ENCODE measurements at places on chromosomes 1 and 21.

DNA sequence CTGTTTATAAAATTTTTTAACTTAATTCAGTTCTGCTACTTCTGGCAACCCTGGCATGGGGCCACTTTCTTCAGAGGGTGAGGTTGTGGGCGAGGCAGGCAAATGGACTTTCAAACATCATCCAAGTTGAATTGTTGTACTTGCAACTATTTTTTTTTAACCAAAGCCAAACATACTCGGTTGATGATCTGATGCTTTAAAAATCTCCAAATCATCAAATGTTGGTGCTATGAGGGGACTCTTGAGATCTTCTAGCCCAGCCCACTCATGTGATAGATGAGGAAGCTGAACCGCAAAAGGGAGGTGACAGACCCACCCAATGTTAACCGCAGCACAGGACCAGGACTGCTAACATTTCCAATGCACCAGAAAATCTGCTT, 6.7 kb downstream of the SLC1A7 start:
- DNase-seq, result no peak

GRCh38 chr1:161159087-161159912, at the start of gene USP21:
TSS of gene USP21 (plus strand) at chr1:161159500. CDS start at chr1:161160641, 1,141 bp downstream.
- peak; percentile 98 for DNase-seq

DNA sequence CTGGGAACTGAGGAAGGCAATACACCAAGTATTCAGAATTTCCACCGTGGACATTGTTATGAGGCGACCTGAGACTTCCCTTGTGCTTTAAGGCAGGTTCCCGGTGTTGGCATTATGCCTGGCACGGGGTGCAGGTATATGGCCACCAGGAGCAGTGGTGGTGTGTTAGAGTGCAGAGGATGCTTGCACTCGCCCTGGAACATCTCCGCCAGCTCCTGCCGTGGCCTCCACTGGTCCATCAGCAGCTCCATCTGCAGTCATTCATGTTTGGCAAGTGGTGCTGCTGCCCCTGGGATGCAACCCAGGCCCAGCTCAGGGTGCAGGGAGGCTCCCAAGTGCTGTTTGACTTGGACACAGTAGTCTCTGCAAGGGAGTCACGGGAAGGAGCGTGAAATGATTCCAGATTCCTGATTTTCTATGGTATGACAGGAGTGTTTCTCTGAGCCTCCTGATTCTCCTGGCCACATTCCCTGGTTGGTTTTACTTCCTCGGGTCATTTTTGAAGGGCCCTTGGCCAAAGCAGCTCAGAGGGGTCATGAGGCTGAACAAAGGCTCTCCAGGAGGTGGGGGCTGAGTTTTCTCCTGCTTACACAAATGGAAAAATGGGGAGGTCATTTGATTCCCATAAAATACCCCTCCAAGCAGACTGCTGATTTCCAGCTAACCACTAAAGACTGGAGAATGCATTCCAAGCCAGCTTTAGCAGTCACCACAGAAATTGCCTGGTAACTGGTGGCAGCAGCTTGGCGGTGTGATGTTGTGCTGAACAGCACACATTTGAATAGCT, 60.4 kb upstream of the PSEN2 start:
- DNase-seq, result no peak

DNA sequence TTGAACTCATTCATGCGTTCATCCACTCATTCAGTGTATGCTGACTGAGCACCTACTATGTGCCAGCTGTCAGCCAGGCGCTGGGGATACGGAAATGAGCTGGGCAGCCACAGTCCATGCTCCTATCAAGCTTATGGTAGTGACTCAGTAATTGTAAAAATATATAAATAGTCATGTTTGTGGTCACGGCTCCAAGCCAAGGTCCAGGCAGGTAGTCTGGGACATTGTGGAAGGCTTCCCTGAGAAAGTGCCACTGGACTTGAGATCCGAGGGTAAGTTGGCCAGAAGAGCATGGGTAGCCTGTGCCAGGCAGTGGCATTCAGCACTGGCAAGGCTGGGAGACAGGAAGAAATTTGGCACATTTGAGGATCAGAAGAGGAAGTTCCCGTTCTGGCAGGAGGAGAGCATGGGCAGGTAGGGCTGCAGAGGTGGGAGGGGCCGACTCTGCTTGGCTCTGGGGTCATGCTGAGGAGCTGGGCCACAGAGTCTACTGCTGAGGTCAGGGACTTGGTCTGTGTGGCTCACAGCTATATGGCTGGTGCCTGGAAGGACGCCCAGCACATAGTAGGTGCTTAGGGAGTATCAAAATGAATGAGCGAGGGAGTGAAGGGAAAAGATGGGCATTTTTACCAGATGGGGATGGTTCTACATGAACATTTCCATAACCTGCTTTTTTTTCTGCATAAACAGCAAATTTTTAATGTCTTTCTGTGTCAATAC, 6.9 kb downstream of the PTPRF start:
- DNase-seq, result no peak

- DNase-seq, result no peak
Observed at GRCh38 chr1:1914971-1915692, at the start of gene CALML6. TSS of gene CALML6 (plus strand) at chr1:1915260. CDS start at chr1:1915281, 21 bp downstream.

- DNase-seq, result no peak
Observed at GRCh38 chr1:19596065-19596713, 47.9 kb upstream of the NBL1 start.

- DNase-seq, result peak; percentile 64
Observed at GRCh38 chr1:165565751-165566490, 22.1 kb downstream of the LRRC52 start.

DNA sequence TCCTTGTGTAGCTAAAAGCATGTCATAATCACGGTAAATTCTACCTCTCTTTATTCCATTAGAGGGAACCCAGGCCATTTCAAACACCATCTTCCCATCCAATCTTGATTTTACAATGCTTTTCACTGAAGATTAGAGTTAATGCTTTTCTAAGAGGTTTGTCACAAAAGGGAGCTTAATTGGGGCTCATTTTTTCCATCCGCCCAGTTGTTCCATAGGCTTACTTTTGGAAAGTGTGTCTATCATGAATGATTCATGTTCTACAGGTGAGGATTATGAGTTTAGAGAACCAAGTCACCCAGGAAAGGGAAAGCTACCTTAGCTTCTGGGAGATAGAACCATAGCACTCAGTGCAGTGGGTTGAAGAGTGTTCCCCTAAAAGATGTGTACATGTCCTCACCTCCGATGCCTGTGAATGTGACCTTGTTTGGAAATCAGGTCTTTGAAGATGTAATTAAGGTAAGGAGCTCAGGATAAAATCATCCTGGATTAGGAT, 286.9 kb upstream of the RUNX1 start:
- DNase-seq, result peak; percentile 21

- DNase-seq, result no peak
Observed at GRCh38 chr1:76314730-76315129, 240.2 kb downstream of the ST6GALNAC3 start.

DNA sequence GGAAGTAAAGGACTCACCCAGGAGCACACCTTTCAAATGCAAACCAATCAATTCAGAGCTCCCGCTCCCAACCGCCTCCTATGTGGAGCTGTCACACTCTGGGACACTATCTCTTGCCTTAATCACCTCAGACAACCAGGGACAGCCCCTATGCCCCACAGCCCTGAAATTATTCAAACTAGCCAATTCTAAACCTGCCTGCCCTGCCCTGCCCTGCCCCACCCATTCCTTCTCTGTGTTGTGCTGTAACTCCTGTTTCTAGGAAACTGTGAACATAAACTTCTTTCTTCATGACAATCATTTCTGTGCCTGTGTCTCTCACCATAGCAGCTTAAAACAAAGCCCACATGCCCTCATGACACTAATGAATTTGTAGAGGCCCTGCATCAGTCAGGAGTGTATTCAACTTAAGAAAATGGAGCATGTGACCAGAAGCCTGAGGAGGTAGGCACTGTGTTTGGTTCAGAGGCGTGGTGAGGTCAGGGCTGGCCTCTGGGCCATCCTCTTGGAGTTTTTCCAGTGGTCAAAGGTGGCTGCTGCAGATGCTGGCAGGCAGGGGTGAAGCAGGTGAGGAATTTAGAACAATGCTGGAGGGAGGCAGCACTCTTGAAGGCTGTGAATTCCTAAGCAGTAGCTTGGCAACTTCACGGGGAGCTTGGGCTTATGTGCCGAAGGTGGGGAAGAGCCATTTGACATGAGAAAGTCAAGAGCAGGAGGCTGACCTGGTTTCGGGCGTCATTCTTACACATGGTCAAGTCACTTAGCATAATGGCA, 74.5 kb downstream of the RHOU start:
- DNase-seq, result peak; percentile 83

GRCh38 chr1:41173651-41174050, 68.5 kb downstream of the SCMH1 start:
- DNase-seq, result no peak

DNA sequence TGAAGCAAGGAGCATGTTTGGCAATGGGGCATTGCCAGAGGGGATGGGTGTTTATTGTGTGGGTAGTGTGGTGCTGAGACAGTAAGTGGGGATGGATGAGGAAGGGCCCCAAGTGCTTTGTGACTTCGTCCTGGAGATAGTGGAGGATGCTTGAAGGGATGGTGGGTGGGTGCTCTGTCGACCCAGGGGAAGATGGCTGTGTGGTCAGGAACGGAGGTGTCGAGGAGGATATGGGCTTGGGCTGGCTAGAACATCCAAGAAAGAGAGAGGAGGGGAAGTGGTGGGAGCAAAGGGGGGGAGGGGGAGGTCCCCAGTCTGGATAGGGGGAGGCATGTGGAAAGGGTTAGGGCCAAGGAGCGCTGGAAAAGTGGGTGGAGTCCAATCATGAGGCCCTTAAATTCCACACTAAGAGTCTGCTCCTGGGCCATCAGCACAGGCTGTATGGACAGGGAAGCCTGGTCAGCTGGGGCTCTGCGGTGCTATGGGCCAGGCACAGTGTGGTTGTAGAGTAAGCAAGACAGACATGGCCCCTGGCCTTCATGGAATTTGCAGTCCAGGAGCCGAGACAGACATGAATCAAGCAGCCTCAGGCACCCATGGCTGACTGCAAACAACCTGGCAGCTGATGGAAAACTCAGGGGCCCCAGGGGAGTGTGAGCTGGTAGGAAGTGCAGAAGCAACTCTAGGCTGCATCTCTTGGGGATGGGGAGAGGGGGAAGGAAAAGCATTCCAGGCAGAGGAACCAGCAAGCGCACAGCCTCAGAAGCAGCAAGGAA, 36.3 kb downstream of the EDN2 start:
- no peak for DNase-seq

- no peak for DNase-seq
Observed at GRCh38 chr1:30815556-30815955, 58.0 kb upstream of the LAPTM5 start.

- no peak for DNase-seq
Observed at GRCh38 chr1:156666862-156667609, 10.2 kb downstream of the NES start.

GRCh38 chr1:162892906-162893611, 32.1 kb upstream of the CCDC190 start:
- no peak for DNase-seq

GRCh38 chr1:241560849-241561187, 28.6 kb downstream of the KMO start:
- no peak for DNase-seq

GRCh38 chr1:162223488-162223887, 153.2 kb downstream of the SPATA46 start:
- DNase-seq, result no peak

DNA sequence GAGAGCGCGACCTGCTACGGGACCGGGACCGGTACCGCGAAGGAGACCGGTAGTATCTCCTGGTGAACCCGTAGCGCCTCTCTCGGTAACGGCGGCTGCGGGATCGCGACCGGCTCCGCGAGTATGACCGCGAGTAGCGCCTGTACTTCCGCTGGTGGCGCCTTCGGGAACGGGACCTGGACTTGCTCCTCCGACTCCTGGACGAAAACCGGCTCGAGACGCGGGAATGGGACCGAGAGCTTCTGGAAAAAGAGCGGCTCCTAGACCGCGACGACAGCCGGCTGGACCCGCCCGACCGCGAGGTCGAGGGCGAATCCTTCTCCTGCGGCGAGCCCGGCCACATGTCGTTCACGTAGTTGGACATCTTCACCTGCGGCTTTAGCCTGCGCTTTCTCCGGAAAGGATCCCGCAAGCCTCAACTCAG, 642 bp downstream of the RSRP1 start:
- no peak for DNase-seq

GRCh38 chr1:156696755-156697154, 8.6 kb downstream of the CRABP2 start:
- no peak for DNase-seq

GRCh38 chr21:40334159-40334558, 466.9 kb downstream of the PCP4 start:
- no peak for DNase-seq

DNA sequence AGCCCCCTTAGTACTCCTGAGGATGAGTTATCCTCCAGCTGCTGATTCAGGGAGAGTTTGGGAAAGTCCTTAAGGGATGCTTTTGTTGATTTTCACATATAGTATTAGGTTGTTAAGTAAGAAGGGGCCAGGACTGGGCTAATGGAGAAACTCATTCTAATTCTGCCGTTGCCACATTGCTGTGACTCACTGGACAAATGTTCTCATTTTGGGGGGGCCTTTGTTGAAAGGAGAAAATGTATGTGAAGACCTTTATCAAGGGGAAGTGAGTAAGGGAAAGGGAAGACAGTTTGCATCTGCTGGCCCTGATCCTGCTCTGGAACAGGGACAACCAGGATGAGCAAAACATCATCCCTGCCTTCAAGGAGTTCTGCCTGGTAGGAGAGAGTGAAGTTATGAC, 123.2 kb upstream of the FGGY start:
- peak; percentile 70 for DNase-seq

DNA sequence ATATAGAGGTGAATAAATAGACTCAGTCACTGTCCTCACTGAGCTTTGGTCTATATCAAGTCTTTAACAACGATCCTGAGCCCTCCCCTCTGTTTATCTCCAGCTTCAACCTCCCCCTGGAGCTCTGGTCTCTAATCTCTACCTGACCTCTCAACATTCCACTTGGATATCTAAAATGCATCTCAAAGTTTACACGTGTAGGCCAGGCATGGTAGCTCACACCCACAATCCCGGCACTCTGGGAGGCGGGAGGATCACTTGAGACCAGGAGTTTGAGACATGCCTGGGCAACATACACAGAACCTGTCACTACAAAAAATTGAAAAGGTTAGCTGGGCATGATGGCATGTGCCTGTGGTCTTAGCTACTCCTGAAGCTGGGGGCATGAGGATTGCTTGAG, 53.4 kb downstream of the GADD45A start:
- DNase-seq, result no peak

- DNase-seq, result no peak
Observed at GRCh38 chr21:45460611-45461368, 55.8 kb downstream of the COL18A1 start.

- DNase-seq, result no peak
Observed at GRCh38 chr1:206010060-206010459, 6.9 kb upstream of the RAB7B start.

DNA sequence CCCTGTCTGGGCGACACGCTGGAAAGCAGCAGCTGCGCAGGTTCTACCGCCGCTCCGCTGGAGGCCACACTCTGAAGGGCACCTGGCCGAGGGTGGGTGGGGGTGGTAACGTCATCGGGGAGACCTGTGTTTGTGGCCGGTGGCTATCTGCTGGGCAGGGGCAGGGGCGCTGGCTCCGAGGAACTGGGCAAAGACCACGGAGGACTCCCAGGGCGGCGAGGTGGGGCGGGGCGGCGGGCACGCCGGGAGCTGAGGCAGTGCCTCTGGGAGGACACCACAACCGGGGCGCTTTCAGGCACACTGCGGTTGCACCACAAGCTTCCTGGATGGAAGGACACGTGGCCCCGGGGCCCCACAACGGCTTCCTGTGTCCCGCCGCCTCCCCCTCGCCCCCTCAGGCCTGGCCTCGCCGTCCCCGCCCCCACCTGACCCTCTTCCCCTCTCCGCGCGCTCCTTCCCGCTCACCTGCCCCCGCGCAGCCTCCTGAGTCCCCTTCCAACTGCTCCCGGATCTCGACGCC, 3.3 kb upstream of the DENND2D start:
- peak; percentile 94 for DNase-seq

- no peak for DNase-seq
Observed at GRCh38 chr21:28885853-28886177, 106.9 kb downstream of the LTN1 start.
